ENCODE measurements at places on chromosomes 12 and 14.

GRCh38 chr12:56896082-56896481 lies 38.1 kb downstream of the SDR9C7 start:
- no peak for DNase-seq

- no peak for DNase-seq
Observed at GRCh38 chr12:24554612-24555295, 394.1 kb downstream of the BCAT1 start.

DNA sequence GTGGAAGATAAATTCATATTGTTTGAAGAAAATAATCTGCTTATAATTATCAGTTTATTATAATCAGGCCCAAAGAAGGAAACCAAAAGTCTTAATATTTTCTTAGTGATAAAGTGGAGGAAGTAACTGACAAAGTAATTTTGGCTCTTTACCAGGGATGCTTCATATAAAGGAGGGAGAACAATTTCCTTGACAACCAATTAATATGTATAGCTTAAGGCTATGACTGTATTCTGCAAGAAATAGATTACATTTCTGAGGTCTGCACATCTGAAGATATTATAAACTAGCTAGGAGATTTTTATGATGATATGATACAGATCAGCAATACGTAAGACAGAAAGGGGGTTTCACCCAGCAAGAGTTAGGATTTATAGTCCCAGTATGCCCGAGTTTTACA lies 90.8 kb downstream of the BICD1 start:
- DNase-seq = no peak

- DNase-seq = no peak
Observed at GRCh38 chr14:79473651-79474050, 737.7 kb downstream of the DIO2 start.

DNA sequence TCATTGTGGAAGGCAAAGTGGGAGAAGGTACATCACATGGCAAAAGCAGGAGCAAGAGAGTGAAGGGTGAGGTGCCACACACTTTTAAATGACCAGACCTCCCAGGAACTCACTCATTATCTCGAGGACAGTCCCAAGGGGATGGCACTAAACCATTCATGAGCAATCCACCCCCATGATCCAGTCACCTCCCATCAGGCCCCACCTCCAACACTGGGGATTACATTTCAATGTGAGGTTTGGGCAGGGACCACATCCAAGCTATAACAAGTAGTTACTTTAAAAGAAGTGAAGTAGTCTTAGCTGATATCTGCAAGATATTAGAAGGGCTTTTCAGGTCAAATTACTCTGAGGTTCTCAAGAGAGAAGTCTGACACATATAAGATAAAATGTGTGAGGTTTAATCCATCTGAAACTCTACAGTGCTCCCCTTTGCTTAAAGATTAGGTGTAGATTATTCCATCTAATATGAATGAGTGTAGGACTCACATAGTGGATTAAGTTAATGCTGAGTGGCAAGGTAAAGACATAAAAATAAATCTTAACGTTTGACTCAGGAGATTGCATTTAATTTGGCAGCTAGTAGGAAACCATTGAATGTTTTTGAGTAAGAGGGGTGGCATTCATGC lies 130.8 kb downstream of the TMX1 start:
- no peak for DNase-seq

DNA sequence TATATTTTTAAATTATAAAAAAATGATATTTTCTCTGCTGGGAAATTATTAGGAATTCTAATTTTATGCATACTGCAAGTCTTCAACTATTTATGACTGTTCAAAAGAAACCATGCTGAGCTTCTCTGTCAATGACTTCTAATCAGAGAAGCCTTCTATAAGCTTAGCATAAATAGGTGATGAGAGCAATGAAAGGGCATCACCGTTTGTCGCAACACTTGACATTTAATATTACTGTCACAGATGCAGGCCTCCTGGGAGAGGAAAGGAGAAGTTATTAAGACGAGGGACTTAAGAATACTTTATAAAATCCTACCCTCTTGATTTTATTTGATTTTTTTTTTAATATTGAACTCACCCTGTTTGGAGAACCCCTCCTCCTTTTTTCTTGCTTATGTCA lies 69.8 kb downstream of the CAPZA3 start:
- DNase-seq = no peak

- no peak for DNase-seq
Observed at GRCh38 chr12:14514946-14515345, 52.7 kb downstream of the PLBD1 start.

DNA sequence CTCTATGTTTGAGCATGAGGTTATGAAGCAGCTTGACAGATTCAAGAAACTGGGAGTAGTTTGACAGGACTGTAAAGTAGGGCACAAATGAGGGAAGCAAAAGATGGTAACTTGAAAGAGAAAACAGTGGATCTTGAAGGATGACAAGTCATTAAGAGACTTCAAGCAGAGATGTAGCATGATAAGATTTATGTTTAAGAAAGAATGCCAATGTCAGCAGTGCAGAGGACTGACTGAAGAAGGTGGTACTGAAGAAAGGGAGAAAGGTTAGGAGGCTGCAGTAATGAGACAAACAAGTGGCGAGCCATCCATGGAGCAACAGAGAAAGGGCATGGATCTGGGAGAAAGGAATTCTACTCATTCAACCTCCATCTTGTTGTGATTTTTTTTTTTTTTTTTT lies 120.2 kb upstream of the RAP1B start:
- DNase-seq = no peak

GRCh38 chr14:91380610-91381371 lies 36.8 kb downstream of the CCDC88C start:
- no peak for DNase-seq

DNA sequence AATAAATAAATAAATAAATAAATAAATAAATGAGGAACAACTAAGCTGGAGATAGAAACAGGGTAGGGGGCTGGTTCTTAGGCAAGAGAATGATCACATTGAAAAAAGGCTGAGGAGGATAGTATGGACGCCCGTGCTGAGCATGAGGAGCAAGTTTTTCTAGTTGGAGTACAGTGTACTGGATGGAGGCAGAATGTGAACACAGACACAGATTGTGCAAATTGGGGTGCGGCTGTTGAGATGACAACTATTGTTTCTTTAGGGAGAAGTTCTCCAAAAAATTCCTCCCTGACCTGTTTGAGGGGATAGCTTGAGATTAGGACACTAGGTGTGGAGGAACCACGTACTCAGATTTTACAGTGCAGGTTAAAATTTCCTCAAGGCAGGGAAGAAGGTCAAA lies 979 bp upstream of the BIN2 start:
- DNase-seq = no peak

- no peak for DNase-seq
Observed at GRCh38 chr12:29739279-29739991, 44.3 kb downstream of the TMTC1 start.

- no peak for DNase-seq
Observed at GRCh38 chr12:64395739-64396138, 5.2 kb upstream of the C12orf56 start.

GRCh38 chr12:89185889-89186288 lies 166.4 kb downstream of the DUSP6 start:
- no peak for DNase-seq

DNA sequence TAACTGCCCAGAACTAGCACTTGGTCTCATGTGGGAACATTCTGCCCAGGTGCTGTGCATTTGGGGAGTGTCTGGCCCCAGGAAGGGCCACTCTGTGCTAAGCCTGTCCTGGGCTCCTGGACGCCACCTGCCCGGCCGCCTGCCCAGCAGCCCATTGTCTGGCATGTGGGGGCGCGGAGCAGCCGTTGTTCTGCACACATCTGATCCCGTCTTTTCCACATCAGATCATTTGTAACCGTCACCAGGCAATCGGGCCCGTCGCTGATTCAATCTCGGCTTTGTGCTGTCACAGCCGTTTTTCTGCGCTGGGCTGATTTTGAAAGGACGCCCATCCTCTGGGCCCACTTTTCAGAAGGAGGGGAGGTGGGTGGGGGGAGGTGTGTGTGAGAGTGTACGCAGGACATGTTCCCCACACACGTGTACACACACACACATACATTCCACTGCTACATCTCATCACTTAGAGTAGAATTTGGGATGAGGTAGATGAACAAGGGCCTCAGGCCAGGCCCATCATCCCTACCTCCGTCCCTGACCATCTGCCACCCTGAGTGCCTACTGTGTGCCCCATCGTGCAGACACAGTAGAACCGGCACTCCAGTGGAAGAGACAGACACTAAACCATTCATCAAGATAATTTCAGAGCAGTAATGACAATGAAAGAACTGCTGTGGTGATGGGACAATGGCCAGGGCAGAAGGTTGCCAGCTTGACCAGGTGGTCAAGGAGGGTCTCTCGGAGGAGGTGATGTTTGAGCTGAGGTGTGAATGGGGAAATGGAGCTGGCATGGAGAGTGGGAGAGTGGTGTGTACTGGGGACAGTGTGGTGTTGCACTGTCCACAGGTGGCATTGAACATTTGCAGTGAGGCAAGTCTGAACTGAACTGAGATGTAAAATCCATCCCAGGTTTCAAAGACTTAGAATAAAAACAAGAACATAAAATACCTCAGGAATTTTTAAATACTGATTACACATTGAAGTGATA lies 19.0 kb downstream of the FAM222A start:
- DNase-seq = no peak

- no peak for DNase-seq
Observed at GRCh38 chr14:99258876-99259726, 12.9 kb downstream of the BCL11B start.

GRCh38 chr14:101462726-101463565 lies 98.3 kb upstream of the DIO3 start:
- DNase-seq = no peak

GRCh38 chr12:18139989-18140596 lies 50.1 kb upstream of the RERGL start:
- no peak for DNase-seq

DNA sequence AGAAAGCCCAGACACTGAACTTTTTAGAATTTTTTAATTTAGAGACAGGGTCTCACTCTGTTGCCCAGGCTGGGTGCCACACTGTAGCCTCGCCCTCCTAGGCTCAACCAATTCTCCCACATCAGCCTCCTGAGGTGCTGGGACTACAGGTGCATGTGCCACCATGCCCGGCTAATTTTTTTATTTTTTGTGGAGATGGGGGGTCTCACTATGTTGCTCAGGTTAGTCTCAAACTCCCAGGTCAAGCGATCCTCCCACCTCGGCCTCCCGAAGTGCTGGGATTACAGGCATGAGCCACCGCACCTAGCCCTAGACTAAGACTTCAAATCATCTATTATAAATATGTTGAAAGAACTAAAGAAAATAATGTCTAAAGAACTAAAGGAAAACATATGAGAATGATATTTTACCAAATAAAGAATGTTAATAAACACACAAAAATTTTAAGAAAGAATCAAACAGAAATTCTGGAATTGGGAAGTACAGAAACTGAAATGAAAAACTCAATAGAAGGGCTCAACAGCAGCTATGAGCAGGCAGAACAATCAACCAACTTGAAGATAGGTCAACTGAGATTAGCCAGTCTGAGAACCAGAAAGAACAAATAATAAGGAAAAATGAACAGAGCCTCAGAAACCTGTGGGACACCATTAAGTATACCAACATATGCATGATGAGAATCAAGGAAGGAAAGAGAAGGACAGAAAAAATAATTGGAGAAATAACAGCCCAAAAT lies 26.2 kb upstream of the AP4S1 start:
- DNase-seq = no peak

DNA sequence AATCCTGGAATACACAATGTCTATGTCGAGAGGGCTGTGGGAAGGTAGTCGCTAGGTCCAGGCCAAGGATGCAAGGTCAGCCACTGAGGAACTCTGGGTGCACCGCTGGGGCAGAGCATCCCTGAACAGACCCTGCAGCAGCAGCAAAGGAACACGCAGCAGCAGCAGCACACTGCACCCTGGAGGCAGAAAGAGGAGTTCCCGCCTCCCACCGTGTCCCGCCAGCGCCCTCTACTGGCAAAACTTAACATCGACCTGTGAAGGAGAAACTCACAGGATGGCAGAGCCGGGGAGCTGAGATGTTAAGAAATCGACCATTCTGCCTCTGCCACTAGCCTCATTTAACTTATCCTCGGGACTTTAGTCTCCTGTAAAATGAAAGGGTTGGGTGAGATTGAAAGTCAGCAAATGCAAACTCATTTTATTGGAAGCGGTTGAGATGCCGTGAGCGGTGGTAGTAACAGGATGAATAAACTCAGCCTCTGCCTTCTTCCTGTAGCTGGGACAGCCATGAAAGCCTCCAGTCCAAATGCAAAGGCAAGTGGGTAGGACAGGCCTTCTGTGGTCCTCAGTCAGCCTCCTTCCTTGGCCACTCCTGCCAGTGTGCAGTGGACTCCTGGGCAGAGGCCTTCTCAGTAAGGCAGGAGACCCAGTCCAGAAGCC lies 45.6 kb downstream of the STAB2 start:
- no peak for DNase-seq

DNA sequence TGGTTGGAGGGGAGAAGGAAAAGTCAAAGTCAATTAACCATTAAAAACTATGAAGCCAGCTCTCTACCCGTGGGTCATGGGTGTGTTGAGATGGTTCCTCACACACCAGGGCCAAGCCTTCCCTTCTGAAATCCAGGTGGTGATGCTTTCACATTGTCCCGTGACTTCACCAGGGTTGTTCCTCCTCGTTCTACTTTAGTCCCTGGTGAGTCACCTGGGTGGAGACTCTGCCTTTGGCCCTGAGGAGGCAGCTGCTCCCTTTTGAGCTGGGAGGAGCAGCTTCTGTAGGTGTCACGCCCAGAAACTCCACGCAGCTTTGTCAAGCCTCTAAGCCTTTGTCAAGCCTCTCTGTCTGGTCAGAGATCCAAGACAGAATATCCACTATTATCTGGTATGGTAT lies 348.3 kb downstream of the BMP4 start:
- DNase-seq = no peak

- no peak for DNase-seq
Observed at GRCh38 chr14:30874999-30875787, 834 bp downstream of the COCH start.

GRCh38 chr12:124428136-124428791 lies 133.4 kb downstream of the RFLNA start:
- DNase-seq = no peak

DNA sequence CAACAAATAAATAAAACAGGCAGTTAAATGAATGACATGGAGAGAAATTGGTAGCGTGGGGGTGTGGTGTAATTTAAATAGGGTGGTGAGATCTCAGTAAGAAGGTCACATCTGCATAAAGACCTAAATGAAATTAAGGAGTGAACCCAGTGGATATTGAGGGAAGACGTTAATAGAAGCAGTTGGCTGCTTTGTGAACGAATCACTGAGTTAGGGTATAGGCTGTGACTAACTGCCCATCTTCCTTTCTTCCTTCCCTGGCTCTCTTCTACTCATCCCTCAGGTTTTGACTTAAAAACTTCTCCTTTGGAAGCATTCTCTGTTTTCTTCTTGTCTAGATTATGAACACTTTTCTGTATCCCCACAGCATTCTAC lies 64.7 kb downstream of the BTG1 start:
- no peak for DNase-seq

Measured in activated T-helper 9 cell treated with anti-CD3 and anti-CD28 coated beads, Interleukin-2, amount 50 U/mL, for 16 hours (primary cell).